ENCODE measurements at places on chromosomes 1 and 21.

GRCh38 chr1:111908011-111908621, 81.4 kb downstream of the KCND3 start:
- DNase-seq = no peak

- DNase-seq = peak; percentile 24
Measured at GRCh38 chr21:46144464-46145070, 10.8 kb downstream of the FTCD start.

DNA sequence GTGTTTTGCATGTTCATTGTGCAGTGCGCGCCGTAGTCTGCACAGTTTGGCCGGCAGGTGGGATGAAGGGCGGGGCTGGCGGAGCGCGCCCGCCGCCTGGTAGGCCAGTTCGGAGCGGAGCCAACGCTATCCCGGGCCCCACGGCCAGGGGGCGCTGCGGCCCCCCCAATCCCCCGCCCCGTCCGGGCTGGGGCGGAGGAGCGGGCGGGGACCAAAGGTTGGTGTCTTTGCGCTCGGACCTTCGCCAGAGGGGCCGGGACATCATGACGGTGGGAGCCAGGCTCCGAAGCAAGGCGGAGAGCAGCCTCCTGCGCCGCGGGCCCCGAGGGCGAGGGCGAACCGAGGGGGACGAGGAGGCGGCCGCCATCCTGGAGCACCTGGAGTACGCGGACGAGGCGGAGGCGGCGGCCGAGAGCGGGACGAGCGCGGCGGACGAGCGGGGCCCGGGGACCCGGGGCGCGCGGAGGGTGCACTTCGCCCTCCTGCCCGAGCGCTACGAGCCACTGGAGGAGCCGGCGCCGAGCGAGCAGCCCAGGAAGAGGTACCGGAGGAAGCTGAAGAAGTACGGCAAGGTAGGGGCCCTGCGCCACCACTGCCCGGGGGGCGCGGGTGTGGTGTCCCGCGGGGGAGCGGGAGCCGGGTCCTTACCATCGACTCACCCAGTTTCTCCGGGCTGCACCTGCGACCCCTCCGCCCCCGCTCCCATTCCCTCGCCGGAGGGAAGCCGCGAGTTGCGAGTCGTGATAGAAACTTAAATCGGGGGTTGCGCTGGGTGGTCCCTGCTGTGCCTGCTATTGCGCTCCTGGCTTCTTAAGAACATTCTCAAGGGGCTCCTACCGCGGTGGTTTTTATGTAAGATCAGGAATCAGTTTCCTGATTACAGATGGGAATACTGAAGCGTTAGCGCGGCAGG, at the start of gene C1orf115:
C1orf115 (plus strand) TSS at position 224 of the 913 bp plus-strand sequence; CDS start at position 264, 40 bp downstream.
- peak; percentile 81 for DNase-seq

DNA sequence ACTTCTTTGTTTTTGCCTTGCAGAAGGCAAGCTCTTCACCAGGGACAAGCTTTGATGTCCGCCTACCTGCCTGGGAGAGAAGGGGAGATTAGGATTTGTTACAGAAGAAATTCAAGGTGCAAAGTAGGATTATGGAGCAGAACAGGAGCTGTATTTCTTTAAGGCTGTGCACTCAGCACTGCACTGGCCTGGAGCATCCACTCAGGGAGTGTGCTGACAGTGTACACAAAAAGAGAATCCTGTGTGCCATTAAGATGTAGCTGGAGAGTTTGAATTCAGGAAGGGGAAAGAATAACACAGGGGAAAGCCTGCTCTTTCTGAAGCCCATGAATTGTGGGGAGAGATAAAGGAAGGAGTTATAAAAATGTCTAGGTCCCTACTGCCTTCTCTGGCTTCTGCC, 137.7 kb upstream of the ETS2 start:
- DNase-seq = no peak

DNA sequence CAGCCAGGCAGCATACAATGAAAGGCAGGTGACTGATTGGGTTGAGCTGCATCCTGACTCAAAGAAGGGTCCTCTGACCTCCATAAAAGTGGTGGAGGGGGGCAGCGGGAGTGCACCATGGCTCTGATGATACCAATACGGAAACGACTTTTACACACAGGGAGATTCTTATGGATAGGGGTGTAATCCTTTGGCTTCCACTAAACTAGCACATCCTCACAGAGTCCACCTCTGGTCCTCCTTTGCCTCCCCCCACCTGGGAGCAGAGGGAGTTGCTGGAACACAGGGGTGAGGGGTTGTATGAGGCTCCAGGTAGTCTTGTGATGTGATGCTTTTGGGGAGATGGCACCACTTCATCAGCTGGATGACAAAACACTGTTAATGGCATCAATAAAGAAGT, 361.0 kb downstream of the BARHL2 start:
- DNase-seq = no peak

DNA sequence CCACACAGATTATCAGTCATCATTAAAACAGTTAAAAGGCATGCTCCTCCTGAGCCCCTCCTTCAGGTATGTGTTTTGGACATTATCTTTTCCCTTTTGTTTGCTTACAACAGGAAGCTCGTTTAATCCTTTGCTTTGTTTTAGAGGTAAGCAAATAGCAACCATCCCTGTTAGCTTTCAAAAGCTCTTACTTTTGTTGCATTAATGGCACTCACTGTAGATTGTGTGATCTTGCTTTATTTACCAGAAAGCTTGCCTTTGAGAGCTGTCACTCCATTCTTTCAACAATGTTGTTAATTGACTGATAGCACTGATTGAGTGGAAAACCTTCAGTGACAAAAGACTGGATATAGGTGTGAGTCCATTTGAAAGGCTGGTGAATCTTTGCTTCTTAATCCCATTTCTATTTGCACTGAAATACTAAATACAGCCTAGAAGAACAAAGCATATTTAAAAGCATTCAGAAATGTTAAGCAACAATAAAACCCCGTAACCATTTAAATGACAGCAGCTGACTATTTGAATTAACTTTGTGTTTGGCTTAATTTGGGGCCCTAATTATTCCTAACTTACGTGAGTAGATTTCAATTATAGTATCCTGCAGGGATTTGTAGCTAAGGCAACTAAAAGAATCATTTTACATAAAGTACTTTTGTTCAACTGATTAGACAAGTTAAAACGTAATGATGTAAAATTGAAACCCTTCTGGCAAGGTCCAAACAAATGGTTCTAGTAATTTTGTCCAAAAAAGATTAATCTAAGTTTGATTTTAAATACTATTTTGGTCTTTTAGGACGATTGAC, 48.3 kb downstream of the ADGRL2 start:
- DNase-seq = no peak

DNA sequence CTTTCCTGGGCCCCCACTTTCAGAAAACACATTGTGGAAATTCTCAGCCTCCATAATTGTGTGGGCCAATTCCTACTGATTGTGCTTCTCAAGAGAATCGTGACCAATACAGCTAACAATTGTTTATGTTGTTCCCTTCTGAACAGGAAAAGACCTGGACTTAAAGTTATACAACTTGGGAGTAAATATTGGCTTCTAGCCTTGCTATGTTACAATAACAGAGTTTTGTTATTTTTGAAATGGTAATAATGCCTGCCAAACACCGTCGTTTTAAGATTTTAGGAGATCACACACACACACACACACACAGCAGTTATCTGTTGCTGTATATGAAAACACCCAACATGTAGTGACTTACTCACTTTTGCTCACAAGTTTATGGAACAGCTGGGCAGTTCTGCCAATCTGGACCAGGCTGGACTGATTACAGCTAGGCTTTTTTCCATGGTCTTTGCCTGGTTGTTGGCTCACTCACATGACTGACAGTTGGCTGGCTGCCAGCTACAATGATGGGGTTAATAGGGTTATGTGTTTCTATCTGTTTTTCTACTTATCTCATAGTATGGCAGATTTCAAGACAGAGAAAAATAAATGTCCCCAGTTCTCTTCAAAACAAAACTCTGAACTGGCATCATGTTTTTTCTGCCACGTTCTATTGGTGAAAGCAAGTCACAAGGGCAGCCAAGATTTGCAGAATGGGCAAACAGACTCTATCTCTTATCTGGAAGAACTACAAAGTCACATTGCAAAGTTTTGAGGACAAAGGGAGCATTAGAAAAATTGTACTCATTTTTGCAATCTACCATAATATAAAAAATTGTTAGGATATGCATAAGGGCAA, 447.5 kb downstream of the NEGR1 start:
- no peak for DNase-seq

DNA sequence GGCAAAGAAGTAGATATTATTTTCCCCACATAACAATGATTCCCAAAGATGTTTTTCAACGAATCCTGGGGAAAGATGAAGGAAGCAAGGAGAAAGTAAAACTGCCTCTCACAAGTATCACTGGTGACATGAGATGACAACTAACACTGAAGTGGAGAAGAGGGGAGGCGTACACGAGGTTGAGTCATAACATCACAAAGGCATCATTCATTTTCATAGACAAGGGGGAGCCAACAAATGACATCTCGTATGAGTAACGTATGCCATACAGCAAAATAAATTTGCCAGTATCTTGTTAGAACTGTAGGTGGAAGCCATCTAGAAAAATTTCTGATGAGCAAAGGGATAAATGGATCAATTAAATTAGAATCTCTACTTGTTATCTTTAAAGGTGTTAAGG, 56.6 kb downstream of the ATP1B1 start:
- DNase-seq = no peak

DNA sequence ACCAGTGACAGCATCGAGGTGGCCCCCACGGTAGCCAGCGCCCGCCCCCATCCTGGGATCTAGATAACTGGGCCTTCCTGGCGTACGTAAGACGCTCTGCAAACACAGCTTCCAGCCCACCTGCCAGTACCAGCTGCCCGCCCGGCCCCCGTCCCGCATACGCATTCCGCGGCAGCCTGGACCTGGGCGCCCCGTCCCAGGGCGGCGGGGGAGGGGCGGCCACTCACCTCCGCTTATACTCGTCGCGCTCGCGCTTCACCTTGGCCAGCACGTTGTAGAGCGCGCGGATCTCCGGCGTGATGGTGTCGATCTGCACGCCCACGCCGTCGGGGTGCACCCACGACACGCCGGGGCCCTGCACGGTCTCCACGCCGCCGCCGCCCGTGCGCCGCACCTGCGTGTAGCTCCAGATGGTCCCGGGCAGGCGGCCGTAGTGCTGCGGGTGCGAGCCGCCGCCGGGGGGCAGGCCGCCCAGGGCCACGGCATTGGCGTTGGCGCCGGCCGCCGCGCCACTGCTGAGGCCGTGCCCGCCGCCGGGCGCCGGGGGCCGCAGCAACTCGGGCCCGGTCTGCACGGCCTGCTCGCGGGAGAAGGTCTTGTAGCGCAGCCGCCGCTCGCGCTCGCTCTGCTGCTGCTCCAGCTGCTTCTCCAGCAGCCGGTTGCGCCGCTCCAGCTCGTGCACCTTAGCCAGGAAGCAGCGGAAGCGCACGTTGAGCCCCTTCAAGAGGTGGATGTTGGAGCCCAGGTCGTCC, 859 bp downstream of the IFFO2 start:
- peak; percentile 61 for DNase-seq

DNA sequence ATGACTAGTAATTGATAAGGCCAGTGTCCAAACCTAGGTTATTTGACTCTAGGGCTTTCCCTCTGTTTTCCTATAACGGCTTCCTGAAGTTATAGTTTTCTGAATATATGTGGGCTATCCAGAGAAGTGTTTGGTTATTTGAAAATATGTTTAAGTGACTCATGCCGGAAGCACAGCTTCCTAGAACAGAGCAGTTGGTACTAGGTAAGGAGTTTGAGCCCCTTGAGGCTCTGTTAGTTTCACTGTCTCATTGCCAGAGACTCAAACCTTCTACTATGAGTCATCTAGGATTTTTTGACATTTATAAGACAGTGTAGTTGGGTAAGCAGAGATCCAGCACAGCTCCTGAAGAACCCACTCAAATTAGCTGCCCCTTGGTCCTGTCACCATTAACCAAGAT, 27.1 kb upstream of the LEPR start:
- DNase-seq = peak; percentile 8

GRCh38 chr1:163263818-163264655, 57.7 kb upstream of the NUF2 start:
- no peak for DNase-seq

- DNase-seq = no peak
Measured at GRCh38 chr1:26700711-26701110, 4.9 kb downstream of the ARID1A start.

- DNase-seq = no peak
Measured at GRCh38 chr1:112544751-112545150, 36.0 kb downstream of the WNT2B start.

DNA sequence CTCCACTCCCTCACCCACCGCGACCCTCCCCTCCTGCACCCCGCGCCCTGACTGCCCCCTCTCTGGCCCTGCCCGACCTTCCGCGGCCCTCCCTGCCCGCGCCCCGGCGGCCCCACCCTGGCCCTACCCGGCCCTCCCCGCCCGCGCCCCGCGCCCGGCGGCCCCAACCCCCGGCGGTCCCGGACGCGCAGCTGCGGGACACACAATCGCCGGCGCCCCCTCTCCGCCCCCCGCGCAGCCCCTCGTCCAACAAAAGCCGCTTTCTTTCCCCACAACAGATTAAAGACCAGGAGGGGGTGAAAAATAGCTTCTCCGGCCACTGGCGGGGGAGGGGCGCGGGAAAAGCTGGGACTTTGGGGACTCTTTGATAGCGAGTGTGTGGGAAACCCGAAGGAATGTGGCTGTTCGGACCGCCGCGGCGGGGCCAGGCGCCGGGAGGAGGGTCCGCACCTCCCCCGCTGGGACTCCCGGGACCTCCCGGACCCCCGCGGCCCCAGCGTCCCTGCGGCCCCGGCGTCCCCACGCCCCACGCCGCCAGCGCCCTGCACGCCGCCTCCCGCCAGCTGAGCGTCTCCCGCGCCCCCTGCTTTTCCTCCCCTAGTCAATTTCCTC, 8.8 kb upstream of the ID3 start:
- DNase-seq = no peak

DNA sequence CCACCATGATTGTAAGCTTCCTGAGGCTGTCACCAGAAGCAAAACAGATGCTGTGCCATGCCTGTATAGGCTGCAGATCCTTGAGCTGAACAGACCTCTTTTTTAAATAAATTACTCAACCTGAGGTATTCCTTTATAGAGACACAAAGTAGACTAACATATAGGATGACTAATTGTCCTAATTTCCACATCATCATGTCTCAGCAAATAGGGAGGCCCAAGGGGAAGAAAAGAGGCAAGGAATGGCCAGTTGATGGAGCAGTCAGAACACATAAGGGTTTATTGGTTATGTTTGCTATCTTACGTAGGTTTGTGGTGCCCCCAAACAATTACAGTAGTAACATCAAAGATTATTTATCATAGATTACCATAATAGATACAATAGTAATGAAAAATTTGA, 126.2 kb downstream of the RASAL2 start:
- no peak for DNase-seq

DNA sequence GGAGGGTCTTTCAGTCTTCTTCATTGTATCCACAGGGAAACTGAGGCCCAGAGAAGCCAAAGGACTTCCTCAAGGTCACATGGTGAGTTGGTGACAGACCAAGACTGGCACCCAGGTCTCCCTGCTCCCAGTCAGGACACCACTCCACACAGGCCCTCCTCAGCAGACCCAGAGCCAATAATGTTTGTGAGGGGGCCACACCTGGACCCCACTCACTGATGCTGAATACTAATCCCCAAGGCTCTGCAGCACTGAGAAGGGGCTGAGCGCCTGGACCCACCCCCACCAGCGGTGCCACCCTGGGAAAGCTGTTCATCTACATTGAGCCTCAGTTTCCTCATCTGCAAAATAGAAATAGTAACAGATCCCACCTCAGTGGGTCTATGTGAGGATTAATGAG, 79.5 kb downstream of the GLIS1 start:
- no peak for DNase-seq
